Neural progenitor cell (in vitro differentiated cells): ENCODE measurements at places on chromosomes 4 and X.
A peak's percentile ranks its signal among the peaks of the same experiment; 100 is the strongest.

- no peak for DNase-seq
Measured at GRCh38 chrX:123193101-123193500, 9.0 kb downstream of the GRIA3 start.

- DNase-seq: no peak
Measured at GRCh38 chr4:35286434-35286833, 957.9 kb downstream of the ARAP2 start.

- DNase-seq: peak; percentile 38
Measured at GRCh38 chr4:150976478-150977118, 38.5 kb downstream of the LRBA start.

DNA sequence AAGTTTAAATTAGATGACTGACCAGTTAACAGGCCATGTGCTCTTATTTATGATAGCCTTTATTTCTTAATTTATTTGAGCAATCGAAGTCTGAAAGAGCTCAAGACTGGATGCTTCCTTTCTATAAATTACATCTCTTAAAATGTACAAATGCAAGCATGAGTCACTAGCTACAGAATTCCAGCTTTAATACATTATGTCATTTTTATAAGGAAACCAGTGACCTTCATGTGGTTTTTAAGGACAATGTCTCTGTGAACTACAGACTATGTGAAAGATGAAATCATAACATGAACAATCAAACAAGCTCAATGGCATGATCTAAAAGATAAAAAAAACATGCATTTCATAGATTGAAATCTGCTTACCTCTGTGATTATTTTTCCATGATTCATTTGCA, 15.4 kb downstream of the HTR2C start:
- DNase-seq: no peak

DNA sequence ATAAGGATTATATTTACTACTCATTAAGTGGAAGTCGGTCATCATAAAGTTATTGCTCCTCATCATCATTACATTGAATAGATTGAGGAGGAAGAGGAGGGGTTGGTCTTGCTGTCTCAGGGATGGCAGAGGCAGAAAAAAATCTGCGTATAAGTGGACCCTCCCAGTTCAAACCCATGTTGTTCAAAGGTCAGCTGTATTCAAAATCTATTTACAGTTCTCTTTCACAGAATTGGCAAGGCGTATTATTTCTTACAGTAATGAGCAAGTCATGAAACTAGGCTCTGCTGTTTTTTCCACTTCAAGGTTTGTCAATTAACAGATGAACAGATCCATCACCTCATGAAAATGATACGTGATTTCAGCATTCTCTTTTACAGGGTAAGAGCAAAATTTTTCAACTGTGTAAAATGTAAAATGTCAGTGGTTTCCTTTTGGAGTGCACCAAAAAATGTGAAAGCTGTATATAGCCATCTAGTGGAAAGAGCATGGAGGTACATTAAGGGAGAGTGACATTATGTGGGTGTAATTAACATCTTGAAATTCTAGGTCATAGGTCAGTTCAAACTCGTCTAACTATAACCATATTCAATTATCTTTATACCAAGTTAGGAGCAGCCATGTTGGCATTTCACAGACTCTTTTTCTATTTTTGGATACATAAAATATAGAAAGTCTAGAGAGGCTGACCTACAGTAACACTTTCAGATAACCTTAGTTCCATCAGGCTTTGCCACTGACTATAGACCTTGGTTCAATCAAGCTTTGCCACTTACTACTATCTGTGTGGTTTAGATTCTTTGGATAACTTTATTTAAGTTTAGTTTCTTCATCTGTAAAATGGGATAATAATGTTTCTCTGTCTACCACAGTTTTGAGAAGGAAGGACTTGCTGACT, 30.1 kb downstream of the NEIL3 start:
- DNase-seq: no peak
